CD4-positive, CD25-positive, alpha-beta regulatory T cell (primary cell): ENCODE measurements at places on chromosomes 11 and 22. TPM values are rescaled to one million over a fixed set of nuclear protein-coding genes. Genes with fewer than 3 reads are reported as not detected.
A peak's percentile ranks its signal among the peaks of the same experiment; 100 is the strongest.

- DNase-seq: no peak
Measured at GRCh38 chr11:79173615-79174014, 267.2 kb downstream of the TENM4 start.

The GRAP2 gene
- polyA plus RNA-seq: 55.3 TPM

- DNase-seq: no peak
Measured at GRCh38 chr22:42344361-42344905, 74.0 kb upstream of the TCF20 start.

- peak; percentile 50 for DNase-seq
Measured at GRCh38 chr11:69101115-69101791, 52.5 kb downstream of the TPCN2 start.

The GRIA4 gene
- not detected for polyA plus RNA-seq

DNA sequence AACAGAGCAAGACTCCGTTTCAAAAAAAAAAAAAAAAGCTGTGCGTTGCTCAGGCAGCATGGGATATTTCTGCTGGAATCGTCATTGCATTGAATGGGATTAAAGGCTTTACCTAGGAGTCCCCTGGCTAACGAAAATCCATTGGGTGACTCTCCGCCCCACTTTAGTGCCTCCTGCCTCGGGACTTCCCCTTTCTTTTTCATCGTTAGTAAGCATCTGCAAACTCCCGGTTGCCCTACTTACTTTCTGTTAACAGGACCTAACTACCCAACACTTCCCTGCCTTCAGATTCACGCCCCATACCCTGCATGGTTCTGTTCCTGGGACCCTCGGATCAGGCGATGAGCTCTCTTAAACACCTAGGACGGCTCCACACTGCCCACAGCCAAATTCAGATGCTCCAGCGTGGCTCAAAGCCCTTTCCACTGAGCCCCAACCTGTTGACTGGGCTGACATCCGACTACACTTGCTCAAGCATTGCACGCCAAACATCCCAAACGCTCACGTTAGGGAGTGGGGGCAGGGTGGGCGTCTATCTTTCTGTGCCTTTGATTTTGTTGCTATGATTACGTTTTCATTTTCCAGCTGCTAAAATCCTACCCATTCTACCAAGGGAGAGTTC, 143.8 kb downstream of the ST3GAL4 start:
- DNase-seq: no peak

- DNase-seq: no peak
Measured at GRCh38 chr22:37943136-37943824, 10.1 kb downstream of the C22orf23 start.
